Stimulated activated CD4-positive, alpha-beta T cell treated with anti-CD3 and anti-CD28 coated beads, Interleukin-1b, Interleukin-23, amount 100 ng/mL, for 1 hour (primary cell): ENCODE measurements at places on chromosomes 5 and 9.

GRCh38 chr5:41863871-41864486, 6.2 kb downstream of the OXCT1 start:
- no peak for DNase-seq

GRCh38 chr9:131020388-131020787, 11.4 kb downstream of the LAMC3 start:
- no peak for DNase-seq

DNA sequence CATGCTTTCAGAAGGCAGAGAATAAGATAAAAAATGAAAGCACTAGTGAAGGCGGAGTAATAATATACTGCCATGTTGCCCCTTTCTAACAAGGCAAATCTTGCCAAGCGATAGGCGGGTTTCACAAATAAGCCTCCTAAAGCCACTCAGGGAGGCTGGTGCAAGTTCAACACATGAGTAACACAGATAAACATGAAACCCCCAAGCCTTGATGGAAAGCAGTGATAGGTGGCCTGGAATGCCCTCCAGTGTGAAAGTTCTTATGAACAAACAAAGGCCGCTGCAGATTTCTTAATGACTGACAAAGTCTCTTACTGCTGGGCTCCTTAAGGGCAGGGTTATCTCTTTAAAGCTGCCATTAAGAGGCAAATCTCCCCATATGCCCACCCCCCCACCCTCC, 154.7 kb downstream of the ZDHHC21 start:
- DNase-seq: no peak

GRCh38 chr5:154193283-154193682, 2.8 kb downstream of the GALNT10 start:
- no peak for DNase-seq

- no peak for DNase-seq
Measured at GRCh38 chr9:121088576-121088975, 13.8 kb downstream of the CNTRL start.

- no peak for DNase-seq
Measured at GRCh38 chr5:98785244-98785643, 11.8 kb downstream of the RGMB start.

GRCh38 chr9:5493679-5494511, 16.4 kb upstream of the PDCD1LG2 start:
- DNase-seq: no peak

GRCh38 chr9:21988056-21988990, 5.9 kb downstream of the CDKN2A start:
- no peak for DNase-seq
